ENCODE measurements at places on chromosomes 7 and 10. TPM values are rescaled to one million over a fixed set of nuclear protein-coding genes. Genes with fewer than 3 reads are reported as not detected.

DNA sequence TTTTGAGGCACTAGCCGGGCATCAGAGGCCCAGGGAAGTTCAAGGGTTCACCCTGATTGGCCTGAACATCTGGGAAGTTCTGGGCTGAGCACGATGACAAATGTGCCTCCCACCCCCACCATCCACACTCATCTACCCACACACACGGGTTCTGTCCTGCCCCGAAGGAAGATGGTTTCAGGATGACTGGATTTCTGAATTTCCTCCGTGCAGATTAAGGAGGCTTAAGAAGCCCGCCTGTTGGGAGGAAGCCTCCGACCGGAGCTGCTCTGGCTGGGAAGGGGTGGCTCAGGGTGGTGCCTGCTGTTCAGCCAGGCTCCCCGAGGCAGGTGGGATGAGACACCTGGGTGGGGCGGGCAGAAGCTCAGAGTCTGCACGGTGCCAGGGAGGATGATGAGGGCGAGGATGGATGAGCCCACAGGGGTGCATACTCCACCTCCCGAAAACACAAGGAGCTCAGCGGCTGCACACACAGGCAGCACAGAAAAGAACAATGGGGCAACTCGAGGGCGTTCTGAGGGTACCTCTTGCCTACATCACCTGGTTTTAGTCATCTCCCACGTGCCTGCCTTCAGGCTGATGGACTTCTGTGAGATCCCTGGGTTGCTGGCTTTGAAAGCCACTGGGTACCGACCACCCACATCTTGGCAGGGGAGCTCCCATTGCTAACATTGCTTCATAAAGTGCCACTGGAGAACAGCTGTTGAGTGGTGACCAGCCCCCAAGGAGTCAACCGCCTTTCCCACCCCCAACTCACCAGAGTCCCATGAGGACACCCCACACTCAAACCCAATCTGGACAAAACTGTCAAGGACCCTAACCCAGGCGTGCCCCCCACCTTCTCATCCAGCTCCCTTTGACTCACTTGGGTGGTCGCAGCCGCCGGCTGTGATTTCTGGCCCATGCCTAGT, 41.2 kb downstream of the CALML3 start:
- no peaks in the 10 kb centered on the region for H3K27me3 ChIP-seq
- H3K4me1 ChIP-seq = peaks cover 32% of the 10 kb centered on the region
- peak overlapping the region; percentile 99 for H3K27ac ChIP-seq
- DNase-seq = no peak

DNA sequence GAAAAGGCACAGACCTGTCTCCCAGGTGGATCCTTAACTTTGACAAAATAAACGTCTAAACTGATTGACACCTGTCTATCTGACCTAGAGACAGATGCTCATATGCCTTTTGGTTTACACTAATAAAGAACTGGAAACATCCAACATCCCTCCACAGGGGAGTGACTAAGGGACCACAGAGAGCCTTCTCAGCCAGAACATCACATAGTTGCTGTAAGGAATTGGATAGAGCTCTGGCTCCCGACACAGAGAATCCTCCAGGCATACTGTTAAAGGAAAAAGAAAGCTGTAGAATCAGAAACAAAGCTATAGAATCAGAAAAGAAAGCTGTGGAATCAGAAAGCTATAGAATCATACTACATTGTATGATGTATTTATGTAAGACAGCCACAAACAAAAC, 258.8 kb downstream of the STK31 start:
- no peak overlapping the region for H3K27ac ChIP-seq
- no peak for DNase-seq
- no peaks in the 10 kb centered on the region for H3K27me3 ChIP-seq
- no peaks in the 10 kb centered on the region for H3K36me3 ChIP-seq

GRCh38 chr7:155316427-155317113, 18.9 kb downstream of the INSIG1 start:
- H3K36me3 ChIP-seq = no peaks in the 10 kb centered on the region
- H3K27ac ChIP-seq = no peak overlapping the region
- no peaks in the 10 kb centered on the region for H3K4me1 ChIP-seq
- no peaks in the 10 kb centered on the region for H3K27me3 ChIP-seq
- no peak overlapping the region for H3K4me3 ChIP-seq

GRCh38 chr10:127364034-127364433, 167.6 kb upstream of the INSYN2A start:
- no peaks in the 10 kb centered on the region for H3K4me1 ChIP-seq
- H3K36me3 ChIP-seq = no peaks in the 10 kb centered on the region
- no peak overlapping the region for H3K27ac ChIP-seq
- no peak for DNase-seq
- peaks cover 16% of the 10 kb centered on the region for H3K27me3 ChIP-seq

GRCh38 chr10:6766131-6766801, 186.2 kb upstream of the PRKCQ start:
- H3K36me3 ChIP-seq = peaks cover 3% of the 10 kb centered on the region
- no peak for DNase-seq
- H3K27me3 ChIP-seq = peaks cover 15% of the 10 kb centered on the region
- H3K4me3 ChIP-seq = no peak overlapping the region
- H3K4me1 ChIP-seq = no peaks in the 10 kb centered on the region

Gene AKR1C4
- total RNA-seq = not detected

Gene PTPRN2
- 0.57 TPM for total RNA-seq

DNA sequence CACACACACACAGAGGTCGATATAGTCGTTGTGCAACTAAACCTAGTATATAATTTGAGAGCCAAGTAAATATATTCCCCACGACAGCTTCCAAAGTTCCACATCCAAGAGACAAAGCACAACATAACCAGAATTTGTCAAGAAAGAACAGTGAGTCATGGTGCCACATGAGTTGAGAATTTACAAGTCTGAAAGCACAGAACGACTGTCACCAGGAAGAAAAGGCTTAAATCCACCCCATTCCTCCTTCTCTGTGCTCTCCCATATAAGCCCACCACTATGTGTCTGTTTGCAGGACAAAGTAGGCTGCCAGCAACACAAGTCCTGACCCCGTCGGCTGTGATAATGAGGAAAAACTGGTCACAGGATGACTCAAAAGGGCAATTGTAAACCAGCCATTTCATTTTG, 32.8 kb downstream of the GSAP start:
- H3K27me3 ChIP-seq = no peaks in the 10 kb centered on the region
- no peak for DNase-seq
- H3K36me3 ChIP-seq = peaks cover 12% of the 10 kb centered on the region
- no peak overlapping the region for H3K27ac ChIP-seq
- H3K4me3 ChIP-seq = no peak overlapping the region

Gene PON1
- total RNA-seq = not detected

- H3K4me3 ChIP-seq = no peak overlapping the region
- H3K36me3 ChIP-seq = no peaks in the 10 kb centered on the region
- no peak overlapping the region for H3K27ac ChIP-seq
- no peak for DNase-seq
- H3K4me1 ChIP-seq = no peaks in the 10 kb centered on the region
These were observed 98.0 kb upstream of the MBL2 start for GRCh38 chr10:52870562-52870961.

DNA sequence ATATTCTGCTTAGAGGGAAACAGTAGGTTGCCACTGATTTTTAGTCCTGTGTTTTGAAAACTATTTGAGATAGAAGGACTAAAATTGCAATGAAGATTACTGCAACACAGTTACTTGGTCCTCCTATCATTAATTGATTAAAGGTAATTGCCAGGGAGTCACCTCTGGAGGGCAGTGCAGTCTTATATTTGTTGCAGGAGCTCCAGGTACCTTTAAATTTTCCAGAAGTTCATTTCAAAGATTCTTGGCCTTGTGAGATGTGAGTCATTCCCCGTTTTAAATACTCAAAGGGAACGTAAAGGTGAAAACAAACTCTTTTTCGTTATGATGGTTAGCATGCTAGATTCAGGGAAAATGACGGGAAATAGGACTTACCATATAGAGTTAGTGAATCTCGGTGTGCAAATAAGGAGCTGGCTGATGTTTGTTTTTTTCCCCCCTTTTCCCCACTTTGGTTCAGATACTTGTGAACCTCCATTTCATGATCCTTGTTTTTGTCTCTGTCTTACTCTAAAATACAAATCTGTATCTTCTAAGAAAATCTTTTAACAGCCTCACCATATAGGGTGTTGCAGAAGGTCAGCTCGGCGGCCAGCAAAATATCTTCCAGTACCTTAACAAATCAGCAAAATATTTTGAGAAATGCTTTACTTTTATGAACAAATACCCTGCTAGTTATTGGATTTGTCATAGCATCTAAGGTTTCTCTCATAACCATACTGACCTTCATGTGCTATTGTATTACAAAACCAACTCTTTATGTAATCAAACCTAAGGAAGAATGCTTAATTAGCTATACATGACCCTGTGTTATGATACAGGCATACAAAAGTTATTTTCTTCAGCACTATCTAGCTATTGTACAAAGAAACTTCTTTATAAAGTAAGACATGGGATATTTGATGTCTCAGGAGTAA, 143.0 kb upstream of the HDAC9 start:
- peaks cover 8% of the 10 kb centered on the region for H3K27me3 ChIP-seq
- H3K4me1 ChIP-seq = peaks cover 4% of the 10 kb centered on the region
- no peak overlapping the region for H3K4me3 ChIP-seq
- DNase-seq = no peak
- no peak overlapping the region for H3K27ac ChIP-seq
- H3K36me3 ChIP-seq = no peaks in the 10 kb centered on the region

Gene ZNF37A
- 18.7 TPM for total RNA-seq

DNA sequence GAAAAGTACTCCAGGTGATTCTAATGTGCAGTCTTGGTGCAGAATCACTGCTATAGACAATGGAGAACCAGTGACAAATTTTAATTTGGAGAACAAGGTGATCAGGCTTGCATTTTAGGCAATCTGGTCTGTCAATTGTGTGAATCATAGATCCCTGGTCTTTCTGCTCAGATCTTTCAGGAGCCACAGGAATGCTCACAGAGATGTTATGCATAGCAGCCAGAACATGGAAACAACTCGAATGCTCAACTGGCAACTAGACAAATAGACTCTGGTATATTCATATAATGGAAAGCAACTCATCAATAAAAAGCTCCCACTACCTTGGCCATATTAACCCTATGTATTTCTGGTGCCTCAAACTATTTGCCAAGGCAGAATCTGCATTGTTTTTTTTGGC, 209.1 kb downstream of the PHF14 start:
- no peak overlapping the region for H3K27ac ChIP-seq
- H3K27me3 ChIP-seq = no peaks in the 10 kb centered on the region
- H3K4me1 ChIP-seq = no peaks in the 10 kb centered on the region
- no peak overlapping the region for H3K4me3 ChIP-seq
- DNase-seq = no peak
- no peaks in the 10 kb centered on the region for H3K36me3 ChIP-seq

- H3K27ac ChIP-seq = no peak overlapping the region
- H3K4me1 ChIP-seq = no peaks in the 10 kb centered on the region
- H3K27me3 ChIP-seq = peaks cover 40% of the 10 kb centered on the region
- H3K36me3 ChIP-seq = no peaks in the 10 kb centered on the region
- no peak for DNase-seq
These were observed 72.7 kb downstream of the CFAP46 start for GRCh38 chr10:132869621-132870020.

Gene BUD31
- 170 TPM for total RNA-seq

Gene ASB10
- not detected for total RNA-seq

Gene TEX36
- not detected for total RNA-seq

DNA sequence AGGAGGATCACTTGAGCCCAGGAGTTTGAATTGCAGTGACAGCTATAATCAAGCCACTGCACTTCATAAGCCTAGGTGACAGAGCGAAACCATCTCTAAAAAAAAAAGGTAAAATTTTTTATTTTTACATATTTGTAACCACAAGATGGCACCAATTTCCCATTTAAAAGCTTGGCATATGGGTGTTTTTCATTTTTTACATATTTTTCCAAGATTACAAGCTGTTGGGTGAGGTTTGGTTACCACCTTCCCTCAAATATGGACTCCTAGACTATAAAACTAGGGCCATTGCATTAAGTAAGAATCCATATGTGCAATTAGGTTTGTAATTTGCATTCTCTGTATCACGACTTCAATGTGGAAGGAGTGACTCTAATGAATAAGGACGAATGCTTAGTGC, 129.3 kb upstream of the ACBD5 start:
- no peak overlapping the region for H3K27ac ChIP-seq

GRCh38 chr7:1354661-1355567, 104.4 kb downstream of the MICALL2 start:
- DNase-seq = no peak
- H3K36me3 ChIP-seq = no peaks in the 10 kb centered on the region
- H3K27ac ChIP-seq = no peak overlapping the region
- peaks cover 28% of the 10 kb centered on the region for H3K27me3 ChIP-seq

DNA sequence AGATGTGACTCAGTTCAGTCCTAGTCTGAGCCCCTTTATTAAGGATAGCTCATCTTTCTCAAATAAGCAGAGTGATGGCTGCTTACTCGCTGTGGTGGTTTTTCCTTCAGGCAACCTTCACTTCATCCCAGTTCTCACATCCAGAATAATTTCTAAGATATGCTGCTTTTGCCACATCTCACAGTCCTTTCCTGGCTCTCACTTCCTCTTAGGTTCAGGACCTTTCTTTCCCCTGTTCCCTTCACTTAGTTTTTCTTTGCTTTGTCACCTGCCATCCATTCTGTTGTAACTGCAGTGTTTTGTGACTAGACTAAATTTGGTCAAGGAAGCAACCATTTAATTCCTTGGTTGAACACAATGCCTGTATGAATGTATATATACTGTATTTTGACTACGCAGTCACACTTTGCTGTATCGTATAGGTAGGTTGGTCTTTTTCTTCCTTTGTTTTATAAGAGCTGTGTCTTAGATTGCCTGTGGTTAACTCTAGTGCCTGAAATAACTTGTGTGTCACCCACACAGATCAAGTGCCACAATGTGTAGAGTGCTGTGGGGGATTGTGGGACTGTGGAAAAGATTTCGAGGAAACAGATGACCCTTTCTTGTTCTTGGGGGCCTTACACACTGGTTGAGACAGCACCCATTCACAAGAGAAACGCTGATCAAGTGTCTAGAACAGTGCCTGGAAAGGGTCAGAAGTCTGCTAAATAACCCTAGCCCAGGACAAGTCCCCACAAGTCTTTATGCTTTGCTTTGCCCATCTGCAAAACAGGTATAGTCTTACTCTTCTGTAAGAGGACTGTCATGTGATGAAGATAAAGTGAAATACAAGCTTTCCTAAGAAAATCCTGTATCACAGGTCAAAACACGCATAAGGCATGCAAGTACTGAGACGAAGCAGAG, 2.6 kb downstream of the ZNF655 start:
- H3K27ac ChIP-seq = peak overlapping the region; percentile 100
- peaks cover 22% of the 10 kb centered on the region for H3K36me3 ChIP-seq
- no peaks in the 10 kb centered on the region for H3K27me3 ChIP-seq

Gene ADGRA1
- not detected for total RNA-seq

Gene NUTM2D
- 2.3 TPM for total RNA-seq

GRCh38 chr7:35604595-35604994, 90.3 kb downstream of the HERPUD2 start:
- no peak overlapping the region for H3K27ac ChIP-seq
- peaks cover 2% of the 10 kb centered on the region for H3K4me1 ChIP-seq
- no peak for DNase-seq
- no peak overlapping the region for H3K4me3 ChIP-seq
- H3K27me3 ChIP-seq = no peaks in the 10 kb centered on the region
- peaks cover 11% of the 10 kb centered on the region for H3K36me3 ChIP-seq

DNA sequence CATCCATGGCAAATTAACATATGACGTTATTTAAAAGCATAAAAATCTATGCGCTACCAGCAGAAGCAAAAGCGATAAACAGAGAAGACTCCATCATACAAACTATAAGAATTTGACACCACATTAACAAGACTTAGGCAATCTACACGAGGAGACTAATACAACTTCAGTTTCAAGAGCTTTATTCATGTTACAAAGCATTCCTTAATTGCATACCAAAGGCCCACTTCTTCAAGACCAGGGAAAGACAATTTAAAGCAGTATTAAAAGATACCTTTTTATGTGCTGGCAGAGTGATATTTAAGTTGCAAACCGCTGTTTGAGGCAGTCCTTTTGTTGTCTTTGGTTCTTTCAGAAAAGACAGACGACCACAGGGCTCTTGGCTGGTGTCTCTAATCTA, 176.0 kb upstream of the CCDC6 start:
- H3K27ac ChIP-seq = peak overlapping the region; percentile 34
- H3K36me3 ChIP-seq = peaks cover 10% of the 10 kb centered on the region
- no peak for DNase-seq
- H3K4me1 ChIP-seq = no peaks in the 10 kb centered on the region
